ENCODE measurements at places on chromosomes 16 and 17.

DNA sequence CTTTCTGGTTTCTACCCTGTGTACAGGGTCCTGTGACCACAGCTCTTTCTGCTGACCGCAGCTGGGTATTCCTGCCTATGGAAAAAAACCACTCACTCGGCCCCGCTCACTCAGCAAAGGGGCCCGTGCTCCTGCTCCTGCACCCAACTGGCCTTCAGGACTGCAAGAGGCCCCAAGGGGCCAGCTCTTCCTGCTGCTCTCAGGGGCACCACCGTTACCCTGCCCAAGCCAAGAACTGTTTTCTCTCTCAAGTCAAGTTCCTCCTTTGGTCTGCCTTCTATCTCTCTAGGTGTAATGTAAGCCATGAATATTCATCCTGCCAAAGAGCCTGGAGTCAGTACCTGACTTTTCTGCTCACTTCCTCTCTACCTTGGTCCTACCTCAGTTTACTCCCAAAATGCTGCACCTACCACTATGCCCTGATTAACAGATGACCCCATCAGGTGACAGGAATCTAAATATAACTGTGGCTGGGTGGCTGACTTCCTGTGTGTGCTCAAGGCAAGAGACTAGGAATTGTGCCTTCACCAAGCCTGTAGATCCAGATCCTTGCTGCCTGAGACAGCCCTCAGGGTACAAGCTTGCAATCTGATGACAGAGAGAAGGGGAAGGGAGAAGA lies 20.4 kb upstream of the SCIMP start:
- DNase-seq, result no peak

DNA sequence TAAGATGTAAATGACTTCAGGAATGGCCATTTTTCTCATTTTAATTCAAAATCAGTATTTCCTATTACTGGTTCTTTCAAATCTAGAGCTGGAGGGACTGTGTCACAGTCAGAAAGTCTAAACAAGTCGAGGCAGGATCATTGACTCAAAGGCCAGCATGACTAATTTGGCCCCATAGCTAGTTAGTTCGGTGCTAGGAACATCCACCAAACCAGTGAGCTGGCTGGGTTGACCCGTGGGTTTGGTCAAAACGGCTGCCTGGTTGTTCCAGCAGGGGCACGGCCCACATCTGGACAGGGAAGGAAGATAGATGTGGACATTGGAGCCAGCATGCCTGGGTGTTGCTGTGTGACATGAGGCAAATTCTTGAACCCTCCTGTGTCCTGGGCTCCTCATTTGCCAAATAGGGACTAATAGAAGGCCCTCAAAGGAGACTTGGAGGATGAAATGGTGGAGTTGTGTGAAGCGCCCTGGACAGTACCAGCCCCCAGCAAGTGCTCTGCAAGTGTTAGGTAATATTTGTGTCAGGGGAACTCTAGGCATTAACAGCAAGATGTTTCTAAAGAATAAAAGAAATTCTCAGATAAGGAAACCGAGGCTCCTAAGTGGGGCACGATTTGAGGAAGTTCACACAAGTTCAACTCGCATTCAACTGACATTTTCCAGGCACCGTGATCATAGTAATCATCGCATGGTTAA lies 46.2 kb downstream of the MEOX1 start:
- DNase-seq, result no peak

- DNase-seq, result no peak
Measured at GRCh38 chr17:38728290-38728831, 1.8 kb upstream of the CISD3 start.

- no peak for DNase-seq
Measured at GRCh38 chr16:19881028-19881427, 3.6 kb downstream of the GPRC5B start.

GRCh38 chr17:1470755-1471462 lies 14.9 kb upstream of the CRK start:
- no peak for DNase-seq

DNA sequence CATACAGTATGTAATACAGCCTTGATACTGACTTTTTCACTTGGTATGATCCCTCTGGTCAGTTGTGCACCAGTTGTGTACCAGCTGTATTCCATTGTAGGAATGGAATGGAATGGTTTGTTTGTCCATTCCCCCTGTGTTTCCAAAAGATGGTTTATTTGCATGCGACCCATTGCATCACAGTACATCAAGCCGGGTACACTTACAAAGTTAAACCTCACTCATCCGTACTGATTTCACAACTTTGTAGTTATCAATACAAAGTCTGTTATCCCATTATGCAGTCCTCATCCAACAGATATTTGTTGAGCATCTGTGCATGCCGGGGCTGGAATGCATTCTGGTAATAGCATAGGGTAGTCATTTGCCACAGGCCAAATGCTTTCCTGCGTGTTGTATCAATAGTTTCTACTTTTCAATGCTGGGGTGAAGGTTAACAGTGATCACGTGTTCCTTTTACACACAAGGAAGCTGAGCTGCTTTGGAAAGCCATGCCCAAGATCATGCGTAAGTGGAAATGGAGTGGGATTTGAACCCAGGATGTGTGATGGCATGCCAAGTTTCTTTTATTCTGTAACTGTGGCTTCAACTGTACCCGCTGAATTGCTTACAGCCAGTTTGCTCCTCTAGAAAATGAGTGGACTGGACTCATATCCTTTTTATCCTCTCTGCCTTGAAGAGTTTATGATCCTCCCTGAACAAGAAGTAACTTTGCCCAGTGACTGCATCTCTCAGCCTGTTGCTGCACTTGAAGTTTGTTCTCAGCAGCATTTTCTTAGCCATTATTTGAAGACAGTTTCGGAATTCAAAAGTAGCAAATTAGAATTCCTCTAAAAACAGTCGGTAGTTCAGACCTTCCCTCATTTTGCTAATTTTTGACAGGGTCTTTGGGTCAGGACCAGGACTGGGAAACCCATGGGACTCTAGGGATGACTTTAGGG lies 228.5 kb downstream of the CCDC182 start:
- no peak for DNase-seq

- DNase-seq, result no peak
Measured at GRCh38 chr16:68737046-68737729, at the start of gene CDH1. Gene CDH1, plus strand, starts transcription at chr16:68737292. Its CDS starts 124 bp downstream, at chr16:68737416.

DNA sequence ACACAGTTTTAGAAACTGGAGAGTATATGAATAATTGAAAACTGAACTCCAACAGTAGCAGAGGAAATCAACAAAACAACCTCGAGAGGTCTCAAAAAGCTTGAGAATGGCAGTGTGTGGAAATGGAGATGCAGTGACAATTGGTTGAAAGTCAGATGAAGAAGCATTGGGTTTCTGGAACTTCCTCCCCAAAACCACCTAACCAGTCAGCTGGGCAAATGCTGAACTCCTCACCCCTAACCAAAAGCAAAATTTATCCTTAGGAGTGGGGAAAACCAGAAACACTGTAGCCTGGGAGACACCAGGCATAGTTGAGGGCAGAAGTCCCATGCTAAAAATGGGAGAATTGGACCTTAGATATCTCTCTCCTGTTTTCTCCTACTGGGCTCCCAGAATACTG lies 109.9 kb downstream of the TANC2 start:
- DNase-seq, result no peak

All from fibroblast of lung (primary cell).